ENCODE measurements at places on chromosomes 1 and 21. TPM values are rescaled to one million over a fixed set of nuclear protein-coding genes. Genes with fewer than 3 reads are reported as not detected.

Gene CLDN17
- not detected for total RNA-seq

Gene ST6GALNAC5
- total RNA-seq = 1.5 TPM

Gene FCGR1A
- not detected for total RNA-seq

Gene NVL
- total RNA-seq = 45.9 TPM

Gene PCP4
- not detected for total RNA-seq

Gene EXTL1
- total RNA-seq = not detected

Gene TNNT2
- total RNA-seq = not detected

Gene FCRL6
- 0.30 TPM for total RNA-seq

Gene GNG12
- 143 TPM for total RNA-seq

Gene C1QB
- total RNA-seq = not detected

Gene FMO1
- total RNA-seq = not detected

Gene LEMD1
- total RNA-seq = not detected

Gene TMEM125
- not detected for total RNA-seq

Gene GCLM
- total RNA-seq = 15.9 TPM

Gene FCRLB
- 1.4 TPM for total RNA-seq

Gene TLR5
- total RNA-seq = 0.32 TPM
